NCI-H187 (cell line): ENCODE measurements at places on chromosomes 3 and 15.

DNA sequence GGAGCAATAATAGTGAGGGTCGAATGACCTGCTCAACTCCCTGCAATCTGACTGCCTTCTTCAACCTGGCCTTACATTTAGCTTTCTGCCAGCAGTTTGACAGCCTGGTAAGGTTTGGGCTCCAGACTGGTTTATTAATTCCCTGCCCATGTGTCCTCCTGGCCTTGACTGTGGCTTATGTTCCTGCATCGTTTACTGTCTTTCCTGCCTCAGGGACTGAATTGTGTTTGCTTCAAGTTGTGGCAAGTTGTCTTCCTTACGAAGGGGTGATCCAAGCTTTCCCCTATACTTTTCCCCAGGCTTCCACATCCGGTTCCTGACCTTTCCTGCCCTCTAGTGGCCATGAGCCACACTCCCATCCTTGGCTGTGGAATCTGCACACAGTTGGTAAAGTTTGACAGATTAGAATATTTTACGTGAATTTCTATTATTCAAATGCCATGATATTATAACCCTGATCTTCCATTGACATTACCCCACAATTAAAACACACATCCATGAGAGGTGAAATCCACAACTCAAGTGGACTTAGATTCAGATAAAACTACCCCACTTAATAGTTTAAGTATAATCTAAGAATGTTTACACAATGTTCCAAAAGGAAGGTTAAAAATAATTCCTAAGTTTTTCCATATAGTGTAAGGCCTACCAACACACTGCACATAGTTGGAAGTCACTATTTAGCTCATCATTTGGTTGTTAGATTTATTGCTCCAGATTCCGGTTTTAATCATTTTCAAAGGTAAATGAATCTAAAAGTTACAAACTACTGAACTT, 95.7 kb downstream of the NEDD4 start:
- no peak for DNase-seq

GRCh38 chr15:74269362-74270035, 33.4 kb downstream of the CCDC33 start:
- DNase-seq = no peak

- DNase-seq = no peak
These were observed 854 bp upstream of the COL8A1 start for GRCh38 chr3:99637368-99638111.

- no peak for DNase-seq
These were observed 23.5 kb upstream of the TSC22D2 start for GRCh38 chr3:150384296-150385212.

- no peak for DNase-seq
These were observed 475.2 kb upstream of the EPHA3 start for GRCh38 chr3:88632226-88632625.
